ENCODE measurements at places on chromosomes 3 and 15.

DNA sequence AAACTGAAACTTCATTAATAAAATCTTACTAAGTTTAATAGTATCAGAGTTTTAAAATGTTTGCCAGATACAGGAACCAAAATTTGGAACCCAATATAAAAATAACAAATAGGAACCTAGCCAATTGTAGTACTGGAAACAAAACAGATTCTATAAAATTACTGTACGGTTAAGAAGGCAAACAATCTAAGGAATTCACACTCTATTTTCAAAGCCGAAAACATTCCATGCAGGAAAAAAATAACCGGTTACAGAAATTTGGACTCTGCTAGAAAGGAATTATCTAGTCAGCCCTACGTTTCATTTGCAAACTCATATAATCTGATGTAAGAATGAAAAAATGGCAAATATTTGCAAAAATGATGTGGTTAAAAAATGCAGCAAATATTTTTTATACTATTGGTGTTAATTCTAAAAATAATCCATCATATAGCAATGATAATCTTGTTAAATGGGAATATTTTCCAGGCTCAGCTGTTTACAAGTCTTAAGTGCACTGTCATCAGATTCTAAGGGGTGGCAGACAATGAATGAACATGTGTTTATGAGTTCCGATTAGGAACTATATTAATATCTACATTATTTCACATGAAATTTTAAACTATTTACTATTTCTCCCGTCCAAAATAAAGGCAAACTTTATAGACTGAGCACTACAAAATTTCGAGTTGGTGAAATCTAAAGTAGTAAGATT is 58.1 kb downstream of the DCBLD2 start:
- DNase-seq, result no peak

- no peak for DNase-seq
Observed at GRCh38 chr3:45751537-45752242, 44.6 kb downstream of the SLC6A20 start.

DNA sequence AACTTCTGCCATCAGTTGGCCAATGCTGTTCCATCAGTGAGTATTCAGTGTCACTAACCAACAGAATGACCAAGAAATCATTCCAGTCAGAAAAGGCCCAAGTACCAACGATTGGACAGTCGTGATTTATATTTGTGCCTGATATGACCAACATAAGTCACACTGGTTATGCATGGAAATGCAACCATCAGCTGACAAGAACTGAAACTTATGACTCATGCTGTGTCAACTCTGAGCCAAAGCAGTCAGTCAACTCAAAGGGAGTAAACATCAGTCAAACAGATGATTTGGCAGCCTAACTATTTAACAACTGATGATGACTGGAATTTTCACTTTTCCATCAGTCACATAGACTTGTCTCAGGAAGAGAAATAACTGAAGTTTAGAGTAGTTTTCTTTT is 142.4 kb downstream of the ANXA2 start:
- no peak for DNase-seq

DNA sequence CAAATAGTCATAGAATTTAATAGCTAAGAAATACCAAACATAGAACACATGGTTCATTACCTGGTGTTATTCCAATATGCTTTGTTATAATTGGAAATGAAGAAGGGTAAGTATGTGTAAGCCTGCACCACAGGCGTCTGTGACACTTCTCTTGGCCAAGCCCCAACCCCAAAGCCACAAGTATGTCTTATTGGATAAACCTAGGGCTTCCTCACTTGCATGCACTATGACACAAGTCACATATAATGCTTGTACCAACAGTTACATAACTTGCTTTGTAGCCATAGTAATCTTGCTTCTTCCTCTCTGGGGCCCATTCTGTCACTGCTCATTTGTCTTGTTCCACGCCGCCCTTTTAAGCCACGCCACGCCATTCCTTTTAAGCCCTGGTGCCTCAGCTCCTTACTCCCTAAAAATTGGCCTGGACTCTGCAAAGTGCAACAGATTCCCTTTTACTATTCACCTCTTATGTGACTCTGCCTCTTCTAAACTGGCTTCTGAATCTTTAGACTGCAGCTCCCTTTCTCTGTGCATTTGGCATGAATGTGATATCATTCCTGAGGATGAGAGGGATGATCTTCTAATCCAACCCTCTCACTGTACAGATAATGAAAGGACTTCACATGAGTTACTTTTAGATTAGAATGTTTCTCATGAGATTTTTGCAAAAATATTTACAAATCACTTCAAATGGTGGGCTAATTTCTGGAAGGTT is 48.1 kb upstream of the EPHA3 start:
- no peak for DNase-seq

GRCh38 chr3:37916685-37917084 is 55.0 kb downstream of the CTDSPL start:
- no peak for DNase-seq
